ENCODE measurements at places on chromosomes 5 and 9.
A peak's percentile ranks its signal among the peaks of the same experiment; 100 is the strongest.

GRCh38 chr9:114159691-114160090 lies 4.4 kb downstream of the COL27A1 start:
- no peak for DNase-seq

GRCh38 chr5:75640826-75641225 lies 29.6 kb downstream of the ANKDD1B start:
- no peak for DNase-seq

DNA sequence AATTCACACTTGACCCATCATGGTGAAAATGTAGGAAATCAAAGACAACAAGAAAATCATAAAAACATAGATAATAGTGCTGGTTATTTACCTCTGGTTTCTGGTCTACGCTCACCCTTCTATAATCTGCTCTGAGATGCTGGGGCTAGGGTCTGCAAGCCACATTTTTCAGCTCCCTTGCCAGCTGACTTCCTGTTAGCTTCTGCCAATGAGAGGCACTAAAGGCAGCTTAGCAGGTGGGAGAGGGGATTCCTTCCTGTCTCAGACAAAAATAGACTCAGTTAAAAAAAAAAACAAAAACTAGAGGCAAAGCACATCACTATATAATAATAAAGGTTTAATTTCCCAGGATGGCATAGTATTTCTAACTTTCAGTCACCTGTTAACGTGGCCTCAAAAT lies 20.2 kb upstream of the N4BP3 start:
- DNase-seq: no peak

GRCh38 chr5:40652441-40653220 lies 27.1 kb upstream of the PTGER4 start:
- no peak for DNase-seq

GRCh38 chr5:39506211-39506610 lies 81.4 kb upstream of the DAB2 start:
- no peak for DNase-seq

GRCh38 chr9:21592063-21592338 lies 109.9 kb upstream of the IFNE start:
- no peak for DNase-seq

DNA sequence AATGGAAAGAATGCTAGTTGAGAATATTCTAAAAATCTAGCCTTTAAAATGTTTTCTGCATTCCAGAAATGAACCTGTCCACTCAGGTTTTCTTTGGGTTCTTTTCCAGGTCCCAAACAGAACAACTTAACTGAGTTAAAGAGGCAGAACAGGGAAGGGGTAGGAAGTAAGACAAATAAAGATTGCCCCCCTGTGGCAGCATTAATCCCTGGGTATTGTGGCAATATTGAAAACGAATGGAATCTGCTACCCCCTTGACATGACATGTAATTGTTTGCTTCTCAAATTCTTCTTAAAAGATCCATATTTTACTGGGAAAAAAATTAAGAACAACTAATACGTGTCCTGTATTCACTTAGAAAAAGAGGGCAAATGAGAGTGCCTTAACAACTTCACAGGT lies 9.3 kb upstream of the RBM22 start:
- DNase-seq: no peak

- DNase-seq: no peak
Observed at GRCh38 chr5:116084287-116084691, 536 bp upstream of the COMMD10 start.

GRCh38 chr5:172463031-172463430 lies 8.7 kb upstream of the SH3PXD2B start:
- no peak for DNase-seq

GRCh38 chr5:6496207-6496584 lies 47.5 kb downstream of the UBE2QL1 start:
- DNase-seq: no peak

GRCh38 chr5:107533910-107534876 lies 136.5 kb downstream of the EFNA5 start:
- no peak for DNase-seq

DNA sequence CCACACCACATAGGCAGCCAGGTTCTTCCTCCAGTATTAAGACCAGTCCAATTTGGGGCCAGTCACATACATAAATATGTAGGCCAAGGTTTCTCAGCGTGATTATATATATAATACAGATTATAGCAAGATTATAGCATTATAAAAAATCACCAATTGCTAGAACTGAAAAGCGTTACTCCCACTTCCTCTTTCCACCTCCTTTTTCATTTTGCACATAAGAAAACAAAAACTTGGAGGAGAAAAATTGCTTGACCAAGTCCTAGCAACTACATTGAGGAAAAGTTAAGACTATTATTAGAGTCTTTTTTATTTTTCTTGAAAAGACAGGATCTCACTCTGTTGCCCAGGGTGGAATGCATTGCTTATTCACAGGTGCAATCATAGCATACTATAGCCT lies 262.7 kb upstream of the KCNN2 start:
- no peak for DNase-seq

- DNase-seq: no peak
Observed at GRCh38 chr5:11555171-11555570, 349.1 kb downstream of the CTNND2 start.

- no peak for DNase-seq
Observed at GRCh38 chr9:13279284-13280141, at the start of gene MPDZ. Gene MPDZ (minus strand): TSS chr9:13279692. CDS start chr9:13250315, 29,377 bp downstream.

DNA sequence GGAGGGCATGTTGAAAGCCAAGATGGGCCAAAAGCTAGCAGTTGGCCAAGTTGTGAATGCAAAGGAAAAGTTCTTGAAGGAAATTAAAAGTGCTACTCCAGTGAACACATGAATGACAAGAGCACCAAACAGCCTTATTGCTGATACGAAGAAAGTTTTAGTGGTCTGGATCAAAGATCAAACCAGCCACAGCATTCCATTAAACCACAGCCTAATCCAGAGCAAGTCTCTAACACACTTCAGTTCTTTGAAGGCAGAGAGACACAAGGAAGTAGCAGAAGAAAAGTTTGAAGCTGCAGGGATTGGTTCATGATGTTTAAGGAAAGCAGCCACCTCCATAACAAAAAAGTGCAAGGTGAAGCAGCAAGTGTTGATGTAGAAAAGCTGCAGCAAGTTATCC lies 71.6 kb downstream of the ERCC6L2 start:
- DNase-seq: no peak

DNA sequence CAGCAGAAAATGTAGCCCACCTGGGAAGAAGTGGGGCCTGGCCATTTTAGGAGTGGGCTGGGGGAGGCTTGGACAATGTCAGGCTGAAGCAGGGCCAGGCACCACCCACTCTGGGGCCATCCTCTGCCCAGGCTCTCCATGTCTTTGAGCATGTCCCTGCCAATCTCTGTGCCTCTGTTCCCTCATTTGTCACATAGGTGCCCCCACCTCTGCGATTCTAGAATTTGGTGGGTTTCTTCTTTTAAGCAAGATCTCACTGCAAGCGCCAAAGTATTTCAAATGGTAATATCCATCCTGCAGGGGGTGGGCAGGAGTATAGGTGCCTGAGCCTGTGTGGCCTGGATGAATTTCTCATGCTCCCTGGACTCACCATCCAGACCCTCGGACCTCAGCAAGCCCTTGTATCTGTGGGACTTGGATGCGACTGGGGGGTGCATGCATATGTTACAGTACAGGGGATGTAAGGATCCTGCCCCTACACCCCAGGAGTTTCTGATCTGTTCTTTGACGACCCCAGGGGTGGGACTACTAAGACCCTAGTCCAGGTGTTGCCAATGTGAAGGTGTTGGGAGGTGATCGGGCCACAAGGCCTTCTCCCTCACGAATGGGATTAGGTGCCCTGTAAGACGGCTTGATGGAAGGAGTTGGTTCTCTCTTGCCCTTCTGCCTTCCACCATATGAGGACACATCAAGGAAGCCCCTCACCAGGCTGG lies 4.3 kb downstream of the CD74 start:
- DNase-seq: no peak

- DNase-seq: peak; percentile 34
Observed at GRCh38 chr5:1118738-1119137, 6.9 kb upstream of the SLC12A7 start.

- DNase-seq: no peak
Observed at GRCh38 chr5:180825768-180826525, 23.3 kb upstream of the MGAT1 start.

GRCh38 chr9:130825351-130825651 lies 9.8 kb upstream of the ABL1 start:
- DNase-seq: no peak

DNA sequence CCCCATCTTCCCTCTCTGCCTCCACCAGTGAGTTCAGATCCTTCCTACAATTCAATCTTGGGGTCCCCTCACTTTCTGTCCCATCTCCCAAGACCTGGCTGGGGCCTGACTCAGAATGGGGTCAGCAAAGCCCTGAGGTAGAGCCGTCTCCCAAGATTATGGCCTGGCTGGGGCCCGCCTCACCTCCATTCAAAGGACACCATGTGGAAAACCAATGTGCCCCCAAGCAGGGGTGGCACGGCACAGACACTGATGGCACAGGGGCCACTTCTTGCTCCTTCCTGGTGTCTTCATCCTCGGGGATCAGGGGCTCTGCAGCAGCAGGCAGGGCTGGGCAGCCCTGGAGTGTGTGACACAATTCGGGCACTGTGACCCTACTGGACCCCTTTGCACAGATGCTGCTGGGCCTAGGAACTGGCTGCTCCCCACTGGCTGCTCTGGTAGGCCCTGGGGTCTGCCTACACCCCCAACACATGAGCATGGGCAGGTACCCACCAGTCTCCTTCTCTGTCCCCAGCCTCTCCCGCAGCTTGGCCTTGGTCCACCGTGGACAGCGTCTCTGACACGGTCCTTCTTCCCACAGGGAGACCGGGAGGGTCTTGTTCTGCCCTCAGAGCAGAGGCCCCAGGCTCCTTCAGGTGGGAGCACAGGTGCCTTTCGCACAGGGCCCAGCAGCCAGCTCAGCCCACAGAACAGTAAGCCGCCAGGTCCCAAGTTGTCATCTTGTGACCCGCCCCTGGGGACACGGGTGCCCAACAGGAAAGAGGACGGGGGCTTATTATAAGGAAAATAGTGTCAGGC lies 89.5 kb downstream of the ADAMTS2 start:
- DNase-seq: no peak

GRCh38 chr5:57575839-57576238 lies 93.2 kb upstream of the ACTBL2 start:
- no peak for DNase-seq

GRCh38 chr5:82561797-82562196 lies 283.6 kb upstream of the RPS23 start:
- DNase-seq: no peak

GRCh38 chr9:104374711-104375110 lies 129.4 kb upstream of the OR13F1 start:
- no peak for DNase-seq
